ENCODE measurements at places on chromosomes 3 and 15. TPM values are rescaled to one million over a fixed set of nuclear protein-coding genes. Genes with fewer than 3 reads are reported as not detected.

The UBXN7 gene
- 25.5 TPM for total RNA-seq

- no peak for DNase-seq
- no peaks in the 10 kb centered on the region for H3K36me3 ChIP-seq
- H3K4me3 ChIP-seq = no peak overlapping the region
- H3K4me1 ChIP-seq = no peaks in the 10 kb centered on the region
- no peak overlapping the region for H3K27ac ChIP-seq
Observed at GRCh38 chr3:27533718-27534573, 49.8 kb upstream of the SLC4A7 start.

DNA sequence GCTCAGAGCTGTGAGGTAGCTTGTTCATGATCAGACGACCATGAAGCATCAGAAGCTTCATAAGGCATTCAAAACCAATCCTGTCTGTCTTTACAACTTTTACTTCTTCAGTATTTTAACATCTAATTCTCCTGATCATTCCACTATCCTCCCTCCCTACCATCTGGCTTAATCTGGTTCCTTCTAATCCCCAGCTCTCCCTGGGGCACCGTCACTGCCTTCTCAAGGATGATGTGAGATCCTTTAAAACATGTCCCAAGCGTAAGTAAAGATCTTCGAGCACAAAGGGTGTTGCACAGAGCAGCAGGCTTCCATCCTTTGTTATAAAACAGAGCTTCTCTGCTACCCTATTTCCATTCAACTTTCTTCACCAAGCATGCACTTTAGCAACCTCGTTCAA is 362.7 kb upstream of the ARRDC4 start:
- no peak overlapping the region for H3K4me3 ChIP-seq
- H3K36me3 ChIP-seq = no peaks in the 10 kb centered on the region
- no peak for DNase-seq
- no peaks in the 10 kb centered on the region for H3K4me1 ChIP-seq

DNA sequence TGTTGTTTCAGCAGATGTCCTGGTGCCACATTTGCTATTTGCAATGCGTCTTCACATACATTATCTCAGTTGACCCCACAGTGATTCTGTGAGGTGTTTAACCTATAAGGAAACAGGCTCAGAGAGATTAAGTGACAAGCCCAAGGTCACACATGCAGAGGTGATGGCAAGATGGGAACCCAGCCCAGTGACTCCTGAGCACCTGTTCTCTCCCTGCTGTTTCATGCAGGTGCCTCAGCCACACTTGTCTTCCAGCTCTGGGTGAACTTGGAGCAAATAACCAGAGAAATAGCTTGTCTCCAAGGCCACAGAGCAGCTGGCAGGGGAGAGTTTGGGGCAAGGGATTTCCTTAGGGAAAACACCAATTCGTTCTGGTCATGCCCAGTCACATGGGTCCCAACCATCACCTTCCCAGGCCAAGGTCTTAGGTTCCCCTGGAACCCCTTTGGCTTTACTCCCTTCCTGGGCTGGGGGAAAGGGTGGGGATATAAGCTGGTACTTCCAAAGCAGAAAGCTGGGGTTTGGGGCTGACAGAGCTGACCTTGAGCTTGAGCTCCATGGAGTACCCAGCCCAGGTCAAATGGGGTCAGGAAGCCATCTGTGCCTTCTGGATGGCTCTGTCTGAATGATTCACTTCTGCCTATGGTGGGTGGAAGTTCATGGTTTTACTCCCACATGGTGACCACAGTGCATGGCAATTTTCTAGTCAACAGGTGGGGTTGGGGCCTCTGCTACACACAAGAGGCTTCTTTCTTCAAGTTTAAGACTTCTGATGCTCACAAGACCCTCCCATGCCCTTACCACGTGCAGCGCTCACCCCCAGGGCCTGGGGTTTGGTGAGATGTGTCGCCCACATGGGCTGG is 22.4 kb downstream of the LIPC start:
- no peaks in the 10 kb centered on the region for H3K36me3 ChIP-seq
- no peaks in the 10 kb centered on the region for H3K27me3 ChIP-seq
- no peak overlapping the region for H3K4me3 ChIP-seq
- DNase-seq = no peak

GRCh38 chr15:72235298-72235697 is 4.3 kb upstream of the PKM start:
- no peaks in the 10 kb centered on the region for H3K27me3 ChIP-seq
- H3K4me1 ChIP-seq = peaks cover 11% of the 10 kb centered on the region
- H3K36me3 ChIP-seq = no peaks in the 10 kb centered on the region
- no peak overlapping the region for H3K27ac ChIP-seq
- no peak for DNase-seq

- H3K4me3 ChIP-seq = no peak overlapping the region
- no peaks in the 10 kb centered on the region for H3K36me3 ChIP-seq
- no peak overlapping the region for H3K27ac ChIP-seq
- H3K4me1 ChIP-seq = peaks cover 20% of the 10 kb centered on the region
- DNase-seq = no peak
- no peaks in the 10 kb centered on the region for H3K27me3 ChIP-seq
Observed at GRCh38 chr3:62708638-62709373, 166.4 kb downstream of the CADPS start.

- H3K4me1 ChIP-seq = no peaks in the 10 kb centered on the region
- no peak overlapping the region for H3K4me3 ChIP-seq
- no peak overlapping the region for H3K27ac ChIP-seq
- no peak for DNase-seq
Observed at GRCh38 chr3:50147447-50147846, 7.7 kb upstream of the SEMA3F start.

Measured in Karpas-422 (cell line).